ENCODE measurements at places on chromosomes 1 and 21.

DNA sequence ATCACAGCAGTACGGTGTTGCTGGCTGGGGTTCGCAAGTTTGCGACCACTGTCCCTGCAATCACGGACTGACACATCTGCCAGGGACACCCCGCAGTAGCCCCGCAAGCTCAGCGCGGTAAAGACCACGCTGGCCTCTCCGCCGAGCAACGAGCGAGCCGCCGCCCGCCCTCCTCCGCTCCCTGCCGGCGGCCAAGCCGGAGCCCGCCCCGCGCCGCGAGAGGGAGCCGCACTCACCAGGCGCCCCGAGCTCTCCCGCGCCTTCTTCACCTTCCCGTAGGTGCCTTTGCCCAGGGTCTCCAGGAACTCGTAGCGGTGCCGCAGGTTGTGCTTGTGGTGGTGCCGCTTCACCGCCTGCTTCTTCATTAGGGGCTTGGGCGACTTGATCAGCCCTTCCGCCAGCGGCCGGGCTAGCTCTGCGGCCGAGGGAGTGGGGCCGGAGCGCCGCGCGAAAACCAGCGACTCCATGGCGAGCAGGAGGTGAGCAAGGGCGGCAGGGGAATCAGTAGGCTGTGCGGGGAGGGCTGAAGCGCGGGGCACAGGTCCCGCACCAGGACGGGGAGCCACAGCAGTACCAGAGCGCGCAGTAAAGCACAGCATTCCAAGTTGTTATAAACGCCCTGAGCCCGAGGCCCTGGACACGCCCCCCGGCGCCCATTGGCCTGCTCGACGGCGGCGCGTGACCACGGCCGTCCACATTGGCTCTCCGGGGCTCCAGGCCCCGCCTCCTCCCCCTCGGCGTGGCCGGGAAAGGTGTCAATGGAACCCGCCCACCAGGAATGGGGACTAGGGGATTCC, at the start of gene NUAK2:
Gene NUAK2, minus strand, starts transcription at position 584 of the 797 bp plus-strand sequence. Its CDS starts 117 bp downstream, at position 467.
- no peak for DNase-seq

DNA sequence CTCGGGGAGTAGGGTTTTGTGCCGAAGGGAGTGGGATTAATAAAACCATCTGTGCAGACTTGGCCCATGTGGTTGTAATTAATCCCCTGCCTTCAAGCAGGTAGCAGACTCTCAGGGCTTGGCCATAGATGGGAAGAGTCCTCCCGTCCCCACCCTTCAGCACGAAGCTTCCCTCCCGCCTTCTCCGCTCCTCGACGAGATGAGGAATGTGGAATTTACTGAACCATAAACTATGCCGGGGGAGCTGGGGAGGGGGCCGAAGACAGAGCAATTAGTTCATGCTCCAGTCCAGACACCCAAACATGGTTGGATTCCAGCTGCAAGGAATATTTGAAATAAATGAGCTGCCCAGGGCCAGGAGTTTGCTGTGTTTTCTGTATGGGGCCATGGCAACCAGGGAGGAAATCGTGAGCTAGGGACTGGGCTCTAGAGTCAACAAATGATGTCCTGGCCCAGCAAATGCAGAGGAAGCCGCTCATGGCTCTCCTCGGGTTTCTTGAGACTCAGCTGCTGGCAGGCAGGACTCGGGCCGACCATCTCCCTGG, 78.8 kb downstream of the SPSB1 start:
- DNase-seq: no peak

DNA sequence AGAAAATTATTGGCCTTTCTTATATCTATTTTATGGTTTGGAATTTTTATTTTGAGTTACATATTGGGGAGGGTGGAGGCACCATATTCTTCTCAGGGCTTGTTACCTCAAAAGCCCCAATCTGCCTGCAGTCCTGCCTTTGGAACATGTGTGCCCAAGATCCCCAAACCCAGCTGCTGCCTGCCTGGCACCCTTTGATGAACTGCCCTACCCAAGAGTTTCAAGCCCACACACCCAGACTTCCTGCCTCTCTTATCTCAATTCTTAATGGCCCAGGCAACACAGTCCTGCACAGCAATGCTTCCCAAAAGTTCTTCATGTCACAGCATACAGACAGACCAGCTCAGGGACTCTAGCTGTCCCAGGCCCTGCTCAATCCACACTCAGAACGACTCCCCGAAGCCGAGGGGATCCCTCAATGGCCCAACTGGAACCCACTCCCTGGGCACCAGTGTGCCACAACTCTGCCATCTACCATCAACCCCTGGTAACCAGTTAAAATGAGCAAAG, 19.2 kb downstream of the OLFML2B start:
- no peak for DNase-seq

GRCh38 chr1:177948336-177948972, 21.4 kb downstream of the SEC16B start:
- peak; percentile 90 for DNase-seq

DNA sequence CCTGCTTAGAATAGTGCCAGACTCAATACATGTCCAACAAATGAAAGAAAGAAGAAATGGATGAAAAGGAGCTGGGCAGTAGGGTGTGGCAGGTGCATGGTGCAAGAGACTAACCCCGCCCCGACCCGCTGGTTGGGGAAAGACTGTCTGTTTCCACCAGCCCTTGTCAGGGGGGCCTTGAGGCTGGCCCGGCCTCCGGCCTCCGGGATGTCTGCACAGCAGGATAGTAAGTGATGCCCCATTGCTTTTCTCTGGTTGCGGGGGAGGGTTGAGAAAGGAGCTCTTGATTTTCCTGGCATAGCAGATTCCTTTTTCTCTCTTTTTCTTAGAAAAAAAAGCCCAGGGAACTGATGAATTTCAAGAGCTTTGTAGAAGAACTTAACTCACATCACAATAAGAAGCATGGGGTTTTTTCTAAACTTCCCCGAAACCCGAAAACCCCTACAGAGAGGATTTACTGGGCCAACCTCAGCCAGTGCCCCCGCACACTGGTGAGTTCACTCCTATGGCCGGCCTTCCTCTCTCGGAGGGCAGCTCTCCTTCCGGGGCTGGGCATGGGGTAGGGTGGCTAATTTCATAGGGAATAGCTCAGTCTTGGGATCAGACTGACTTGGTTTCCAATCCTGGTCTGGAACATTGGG, 12.5 kb upstream of the TTC22 start:
- no peak for DNase-seq

DNA sequence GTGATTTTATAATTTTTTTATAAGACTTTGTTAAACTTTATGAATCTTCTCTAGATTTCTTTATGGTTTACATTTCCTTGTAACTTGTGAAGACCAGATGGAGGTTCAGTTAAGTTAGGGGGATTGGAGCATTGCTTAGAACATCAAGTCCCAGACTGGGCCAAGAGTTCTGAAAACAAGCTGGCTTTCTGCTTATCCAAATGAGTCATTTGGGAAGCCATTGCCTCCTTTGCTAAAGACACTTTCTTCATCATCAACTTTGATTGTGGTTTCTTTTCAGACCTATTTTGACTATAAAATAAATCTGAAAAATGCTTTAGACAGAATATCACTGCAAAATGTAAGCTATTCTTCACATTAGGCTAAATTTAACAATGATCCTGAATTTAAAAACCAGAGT, 446.8 kb downstream of the USP25 start:
- no peak for DNase-seq

DNA sequence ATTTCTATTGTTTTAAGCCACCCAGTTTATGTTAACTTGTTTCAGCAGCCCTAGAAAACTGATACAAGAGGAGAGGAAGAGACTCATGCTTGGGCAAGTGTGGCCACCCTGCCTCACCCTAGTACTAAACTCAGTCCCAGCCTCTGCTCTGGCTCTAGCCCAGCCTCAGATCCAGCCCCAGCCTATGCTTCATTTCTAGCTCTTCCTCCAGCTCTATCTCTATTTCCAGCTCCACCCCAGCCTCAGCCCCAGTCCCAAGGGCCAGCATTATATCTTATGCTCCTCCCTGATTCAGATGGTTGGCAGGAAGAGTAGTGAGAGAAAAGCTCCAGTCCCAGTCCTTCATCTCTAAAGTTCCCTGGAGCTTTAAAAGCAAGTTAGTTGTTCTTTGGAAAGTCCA, 535.5 kb downstream of the PTPRC start:
- no peak for DNase-seq

DNA sequence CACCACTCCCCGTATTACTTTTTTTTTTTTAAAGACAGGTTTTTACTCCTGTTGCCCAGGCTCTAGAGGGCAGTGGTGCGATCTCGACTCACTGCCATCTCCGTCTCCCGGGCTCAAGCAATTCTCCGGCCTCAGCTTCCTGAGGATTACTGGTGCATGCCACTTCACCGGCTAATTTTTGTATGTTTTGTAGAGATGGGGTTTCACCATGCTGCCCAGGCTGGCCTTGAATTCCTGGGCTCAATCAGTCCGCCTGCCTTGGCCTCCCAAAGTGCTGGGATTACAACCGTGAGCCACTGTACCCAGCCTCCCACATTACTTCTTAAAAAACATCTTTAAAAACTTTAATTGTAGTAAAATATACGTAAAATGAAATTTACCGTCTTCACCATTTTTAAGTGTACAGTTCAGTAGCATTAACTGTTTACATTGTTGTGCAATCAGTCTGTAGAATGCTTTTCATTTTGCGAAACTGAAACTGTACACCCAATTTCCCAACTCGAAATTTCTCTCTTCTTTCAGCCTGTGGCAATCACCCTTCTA, 77.0 kb downstream of the ZMYM4 start:
- peak; percentile 66 for DNase-seq

DNA sequence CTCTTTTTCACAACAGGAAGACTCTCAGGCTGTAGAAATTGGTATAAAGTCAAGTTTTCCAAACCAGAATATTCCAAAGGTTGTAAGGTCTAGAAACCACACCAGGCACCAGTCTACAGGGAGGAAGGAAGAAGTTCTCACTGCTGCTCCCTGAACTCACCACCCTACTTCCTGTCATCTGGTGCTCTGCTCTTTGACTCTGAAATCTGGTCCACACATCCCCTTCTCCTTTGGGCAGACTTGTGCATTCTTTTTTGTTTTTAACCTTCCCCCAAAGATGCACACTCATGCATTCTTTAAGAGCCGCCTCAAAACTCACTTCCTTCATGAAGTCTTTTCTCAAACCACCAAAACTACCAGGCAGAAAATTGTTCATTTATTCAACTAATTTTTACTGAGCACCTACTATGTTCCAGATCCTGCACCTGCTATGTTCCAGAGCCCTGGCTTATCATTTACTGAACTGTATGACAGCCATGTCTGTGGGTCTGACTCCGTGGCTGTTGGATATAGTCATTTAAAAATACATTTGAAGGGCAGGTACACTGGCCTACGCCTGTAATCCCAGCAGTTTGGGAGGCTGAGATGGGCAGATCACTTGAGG, 30.1 kb upstream of the EPS15 start:
- peak; percentile 95 for DNase-seq

- DNase-seq: no peak
These were observed 150.9 kb upstream of the JUN start for GRCh38 chr1:58934706-58935105.

DNA sequence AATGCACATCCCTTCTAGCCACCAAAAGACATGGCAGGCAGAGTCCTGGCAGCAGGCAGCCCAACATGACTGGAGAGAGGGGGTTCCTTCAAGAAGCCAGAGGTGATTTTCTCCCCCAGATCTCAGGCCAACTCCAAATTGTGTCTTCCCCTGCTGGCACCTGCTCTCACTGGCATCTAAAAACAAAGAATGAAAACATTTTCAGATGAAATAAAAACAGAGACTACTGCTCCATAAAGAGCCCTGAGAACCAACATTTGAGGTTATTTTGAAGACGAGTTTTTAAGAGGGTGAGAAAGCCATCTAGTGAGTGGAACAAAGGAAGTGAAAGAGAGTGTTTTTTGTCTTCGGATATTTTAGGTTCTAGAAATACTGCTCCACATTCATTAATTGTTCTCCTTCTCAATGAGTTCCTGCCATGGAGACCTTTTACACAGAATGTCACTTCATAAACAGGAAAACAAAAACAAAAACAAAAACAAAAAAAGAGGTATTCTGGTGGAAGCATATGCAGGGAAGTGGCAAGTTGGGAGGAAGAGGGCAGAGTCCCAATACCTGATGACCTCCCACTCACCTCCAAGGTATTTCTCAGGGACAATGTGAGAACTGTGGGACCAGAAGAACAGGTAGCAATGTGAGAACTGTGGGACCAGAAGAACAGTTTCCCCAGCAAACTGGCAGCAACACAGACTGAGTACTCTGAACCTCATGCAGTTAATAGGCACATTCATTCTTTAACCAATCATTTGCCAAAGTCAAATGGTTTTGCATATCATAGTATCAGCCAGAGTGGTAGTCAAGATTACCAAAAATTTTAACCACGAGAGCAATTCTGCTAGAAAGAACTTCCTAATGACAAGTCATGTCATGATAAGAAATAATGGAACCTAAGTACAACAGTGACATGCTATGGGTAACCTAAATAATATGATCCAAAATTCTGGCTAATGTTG, 50.0 kb downstream of the KIAA0319L start:
- DNase-seq: no peak

DNA sequence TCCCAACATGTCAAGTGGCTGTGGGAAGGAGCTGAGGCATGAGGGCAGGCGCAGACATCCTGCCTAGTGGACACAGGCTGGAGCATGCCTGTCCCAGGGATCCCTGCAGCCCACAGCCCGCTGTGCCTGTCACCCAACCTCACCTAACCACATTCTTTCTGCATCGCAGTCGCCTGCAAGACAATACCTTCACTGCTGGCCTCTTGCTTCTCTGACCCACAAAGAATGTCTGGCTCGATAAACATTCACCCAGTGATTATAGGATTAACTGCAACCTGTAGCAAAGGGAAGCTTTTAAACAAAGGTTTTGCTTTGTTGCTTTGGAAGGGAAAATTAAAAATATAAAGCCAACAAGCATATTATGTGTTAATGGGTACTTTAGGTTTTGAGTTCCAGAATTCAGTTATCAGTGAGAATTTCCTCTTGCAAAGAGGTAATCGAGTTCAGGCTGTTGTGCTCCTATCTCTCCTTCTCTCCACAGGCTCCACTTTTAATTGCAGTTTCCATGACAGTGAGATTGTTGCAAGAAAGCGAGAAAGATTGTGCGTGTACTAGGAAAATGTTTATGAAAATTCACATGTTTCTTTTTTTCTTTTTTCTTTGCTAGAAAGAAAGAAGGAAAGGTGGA, 40.0 kb upstream of the ZNF648 start:
- no peak for DNase-seq

- DNase-seq: no peak
These were observed 145.1 kb upstream of the WNT4 start for GRCh38 chr1:22287946-22288520.

- DNase-seq: no peak
These were observed 258.0 kb downstream of the PTBP2 start for GRCh38 chr1:96979304-96980268.

- DNase-seq: no peak
These were observed 131.0 kb downstream of the KCNK1 start for GRCh38 chr1:233744779-233745513.

GRCh38 chr1:25806418-25806817, 6.4 kb downstream of the SELENON start:
- no peak for DNase-seq

DNA sequence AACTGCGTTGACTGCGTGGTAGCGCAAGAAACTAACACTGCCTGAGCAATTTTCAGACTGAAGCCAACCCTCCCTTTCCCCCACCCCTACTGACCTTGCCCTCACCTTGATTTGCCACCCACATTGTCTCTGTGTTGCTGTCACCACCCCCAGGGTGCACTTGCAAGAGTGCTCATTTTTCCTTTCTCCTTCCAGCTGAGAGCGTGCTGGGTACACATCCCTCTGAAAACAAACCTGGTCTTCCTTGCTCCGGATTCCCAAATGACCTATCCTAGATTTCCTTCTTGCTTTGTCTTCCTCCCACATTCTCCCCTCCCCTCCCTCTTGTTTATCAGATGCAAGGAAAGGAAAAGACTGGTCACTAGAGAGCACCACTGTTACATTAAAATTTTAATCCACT, 24.2 kb downstream of the MPZ start:
- DNase-seq: no peak
